ENCODE measurements at places on chromosomes 1 and 21.
A peak's percentile ranks its signal among the peaks of the same experiment; 100 is the strongest.

DNA sequence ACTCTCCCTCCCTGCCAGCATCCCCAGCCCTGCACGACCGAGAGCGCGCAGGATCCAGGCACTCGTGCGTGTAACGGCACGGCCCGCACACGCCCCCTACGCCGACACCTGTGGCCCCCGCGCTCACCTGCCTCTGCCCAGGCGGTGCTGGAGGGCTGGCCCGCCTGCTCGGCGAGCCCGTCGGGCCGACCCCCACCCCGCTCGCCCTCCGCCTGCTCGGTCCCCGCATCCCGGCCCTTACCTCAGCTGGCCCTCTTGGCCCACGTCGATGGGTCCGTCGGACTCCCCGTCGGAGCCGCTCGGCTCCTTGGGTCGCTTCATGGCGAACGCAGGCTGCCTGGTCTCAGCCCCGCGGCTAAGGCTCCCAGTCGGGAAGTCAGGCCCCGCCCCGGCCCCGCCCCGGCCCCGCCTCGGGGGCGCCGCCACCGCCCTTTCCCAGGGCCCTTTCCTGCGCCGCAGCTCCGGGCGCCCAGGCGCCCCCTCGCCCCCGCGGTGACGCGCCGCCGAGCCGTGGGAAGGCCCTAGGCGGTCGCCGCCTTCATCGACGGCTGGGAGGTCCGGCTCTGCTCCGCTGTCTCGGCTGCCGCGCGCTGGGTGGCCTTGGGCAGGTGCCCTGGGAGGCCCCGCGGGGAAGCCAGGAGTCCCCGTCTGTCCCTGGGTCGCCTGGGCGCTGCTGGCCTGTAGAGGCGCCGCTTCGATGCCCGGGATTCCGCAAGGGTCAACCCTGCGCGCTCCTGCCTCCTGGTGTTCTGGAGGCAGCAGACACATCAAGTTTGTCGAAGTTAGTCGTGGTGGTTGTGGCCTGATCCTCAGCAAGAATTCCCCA lies at the start of gene HEYL:
TSS of gene HEYL (minus strand) at position 339 of the 826 bp plus-strand sequence. CDS start at position 321, 18 bp downstream.
- peak; percentile 33 for DNase-seq

GRCh38 chr21:44304877-44305293 lies 5.0 kb downstream of the PFKL start:
- DNase-seq: no peak

- DNase-seq: no peak
Observed at GRCh38 chr21:41832596-41833496, 46.3 kb downstream of the PRDM15 start.

- no peak for DNase-seq
Observed at GRCh38 chr1:191174298-191174697, 696.6 kb upstream of the BRINP3 start.

- DNase-seq: no peak
Observed at GRCh38 chr1:155984341-155984740, 6.0 kb upstream of the ARHGEF2 start.

DNA sequence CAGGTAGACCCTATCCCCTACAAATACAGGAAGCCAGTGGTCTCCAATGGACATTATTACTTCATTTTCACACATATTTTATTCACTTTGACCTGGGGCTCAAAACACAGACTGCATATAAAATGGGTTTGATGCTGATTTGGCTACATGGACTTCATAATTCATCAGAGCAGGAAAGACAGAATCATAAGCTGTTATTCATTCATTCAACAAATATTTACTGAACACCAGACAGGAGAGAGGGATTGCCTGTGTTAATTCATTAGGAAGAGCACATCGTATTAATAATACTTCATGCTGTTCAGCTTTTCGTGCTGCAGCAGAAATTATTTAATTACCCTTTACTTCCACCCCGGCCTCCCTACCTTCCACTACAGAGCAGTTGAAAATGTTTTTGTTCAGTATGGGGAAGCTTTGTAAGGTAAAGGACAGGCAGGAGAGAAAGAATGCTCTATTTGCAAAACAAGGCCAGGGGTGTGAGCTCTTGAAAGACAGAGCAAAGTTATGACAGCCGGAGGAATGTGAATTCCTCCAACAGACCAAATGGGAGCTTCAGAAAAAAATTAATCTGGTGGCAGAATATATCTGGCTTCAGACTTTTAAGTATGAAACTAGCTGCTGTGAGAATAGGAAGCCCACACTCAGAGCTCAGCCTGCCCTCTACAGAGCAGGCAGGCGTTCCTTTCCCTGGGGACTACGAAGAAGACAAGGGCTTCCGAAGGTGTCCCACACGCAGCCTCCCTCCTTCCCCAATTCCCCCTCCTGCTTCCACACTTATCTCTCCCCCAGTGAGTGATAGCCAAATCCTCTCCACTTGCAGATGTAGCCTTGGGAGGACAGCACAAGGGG lies 58.0 kb downstream of the MDM4 start:
- DNase-seq: no peak

DNA sequence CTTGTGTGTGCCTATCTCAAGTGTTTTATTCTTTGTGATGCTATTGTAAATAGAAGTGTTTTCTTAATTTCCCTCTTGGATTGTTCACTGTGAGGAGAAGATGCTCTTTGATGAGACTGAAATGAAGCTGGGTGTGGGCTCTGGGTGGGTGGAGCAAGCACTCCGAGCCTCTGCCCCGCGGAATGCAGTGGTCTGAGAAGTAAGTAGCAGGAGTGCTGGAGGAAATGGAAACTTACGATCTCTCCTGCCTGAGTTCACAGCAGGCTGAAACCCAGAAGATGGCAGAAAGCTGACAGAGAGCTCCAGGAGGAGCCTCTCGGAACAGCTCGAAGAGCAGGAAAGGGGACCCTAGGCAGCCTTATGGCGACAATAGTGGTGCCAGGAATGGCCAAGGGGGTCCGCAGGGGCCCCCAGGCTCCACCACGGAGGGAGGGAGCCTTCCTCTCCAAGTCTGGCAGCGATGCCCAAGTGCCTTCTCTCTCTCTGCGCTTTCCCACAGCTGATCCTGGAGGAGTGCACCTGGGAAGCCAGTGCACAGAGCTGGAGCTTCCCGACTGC lies 126.8 kb upstream of the COL6A1 start:
- no peak for DNase-seq

GRCh38 chr1:117638141-117638540 lies 32.3 kb downstream of the TENT5C start:
- DNase-seq: no peak

DNA sequence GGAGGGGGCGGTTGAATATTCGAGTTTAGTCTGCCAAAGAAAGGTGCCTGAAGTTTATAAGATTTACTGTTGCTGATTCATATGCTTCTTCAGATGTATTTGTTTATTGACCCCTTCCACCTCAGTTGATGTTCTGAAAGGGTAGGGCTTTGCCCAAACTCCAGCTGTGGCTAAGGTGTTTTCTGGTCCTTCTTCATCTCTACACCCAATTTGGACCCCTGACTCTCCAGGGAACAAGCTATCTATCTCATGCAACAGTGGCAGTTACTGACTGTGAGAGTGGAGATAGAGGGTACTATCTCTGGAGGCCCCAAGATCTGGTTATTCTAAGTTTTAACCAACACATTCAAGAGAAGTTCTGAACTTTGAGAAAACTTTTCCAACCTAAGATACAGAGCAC lies 12.6 kb upstream of the ALG14 start:
- DNase-seq: no peak

- DNase-seq: no peak
Observed at GRCh38 chr21:34018185-34018584, 55.2 kb upstream of the MRPS6 start.

- no peak for DNase-seq
Observed at GRCh38 chr1:170351366-170351946, 180.5 kb upstream of the GORAB start.

DNA sequence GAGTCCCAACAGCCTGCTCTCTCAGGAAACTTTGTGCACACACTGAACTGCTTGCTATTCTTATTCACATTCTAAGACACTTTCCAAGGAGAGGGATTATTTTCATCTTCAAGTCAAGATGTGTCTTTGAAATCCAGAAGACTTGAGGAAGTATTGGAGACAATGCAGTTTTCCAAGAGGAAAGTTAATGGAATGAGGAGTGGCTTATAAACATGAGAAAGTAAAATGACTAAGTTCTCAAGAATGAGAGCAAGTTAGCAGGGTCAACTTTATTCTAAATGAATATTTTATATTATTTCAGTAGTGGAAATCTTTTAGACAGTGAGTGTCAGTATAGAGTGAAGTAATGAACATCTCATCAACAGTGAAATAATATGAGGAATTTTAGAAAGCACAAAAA lies 1239.3 kb downstream of the MRPL39 start:
- no peak for DNase-seq

DNA sequence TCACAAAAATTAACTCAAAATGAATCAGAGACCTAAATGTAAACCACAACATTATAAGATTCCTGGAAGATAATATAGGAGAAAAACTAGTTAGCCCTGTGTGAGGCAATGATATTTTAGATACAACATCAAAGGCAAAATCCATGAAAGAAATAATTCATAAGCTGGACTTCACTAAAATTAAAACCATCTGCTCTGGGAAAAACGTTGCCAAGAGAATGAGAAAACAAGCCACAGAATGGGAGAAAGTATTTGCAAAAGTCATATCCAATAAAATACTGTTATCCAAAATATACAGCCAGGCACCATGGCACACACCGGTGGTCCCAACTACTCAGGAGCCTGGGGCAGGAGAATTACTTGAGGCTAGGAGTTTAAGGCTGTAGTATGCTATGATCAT lies 70.3 kb downstream of the SYF2 start:
- no peak for DNase-seq

- DNase-seq: no peak
Observed at GRCh38 chr1:178077917-178078316, 16.0 kb upstream of the RASAL2 start.

DNA sequence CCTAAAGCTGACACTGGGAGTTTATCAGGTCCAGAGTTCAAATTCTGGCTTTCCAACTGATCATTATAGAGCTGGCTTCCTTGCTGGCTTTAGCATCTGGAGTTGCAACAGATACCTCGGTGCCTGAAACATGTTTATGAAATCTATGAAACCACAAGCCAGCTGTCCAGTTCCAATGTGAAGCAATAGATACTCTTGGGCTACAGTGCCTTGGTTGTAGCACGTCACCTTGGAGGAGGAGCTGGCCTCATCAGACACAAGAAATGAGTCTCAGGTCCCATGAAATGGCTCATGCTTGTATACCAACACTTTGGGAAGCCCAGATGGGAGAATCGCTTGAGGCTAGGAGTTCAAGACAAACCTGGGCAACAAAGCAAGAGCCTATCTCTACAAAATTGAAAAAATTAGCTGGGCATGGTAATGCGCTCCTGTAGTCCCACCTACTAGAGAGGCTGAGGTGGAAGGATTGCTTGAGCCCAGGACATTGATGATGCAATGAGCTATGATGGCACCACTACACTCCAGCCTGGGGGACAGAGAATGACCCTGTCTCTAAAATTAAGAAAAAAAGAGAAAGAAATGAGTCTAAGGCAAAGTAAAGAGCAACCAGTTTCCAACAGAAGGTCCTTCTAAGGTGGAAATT lies 132.5 kb upstream of the ZNF648 start:
- no peak for DNase-seq

- DNase-seq: no peak
Observed at GRCh38 chr1:8342325-8342724, 24.4 kb downstream of the SLC45A1 start.

- no peak for DNase-seq
Observed at GRCh38 chr1:193213998-193214397, 27.6 kb upstream of the B3GALT2 start.

- no peak for DNase-seq
Observed at GRCh38 chr1:53643881-53644390, 95.0 kb downstream of the GLIS1 start.

DNA sequence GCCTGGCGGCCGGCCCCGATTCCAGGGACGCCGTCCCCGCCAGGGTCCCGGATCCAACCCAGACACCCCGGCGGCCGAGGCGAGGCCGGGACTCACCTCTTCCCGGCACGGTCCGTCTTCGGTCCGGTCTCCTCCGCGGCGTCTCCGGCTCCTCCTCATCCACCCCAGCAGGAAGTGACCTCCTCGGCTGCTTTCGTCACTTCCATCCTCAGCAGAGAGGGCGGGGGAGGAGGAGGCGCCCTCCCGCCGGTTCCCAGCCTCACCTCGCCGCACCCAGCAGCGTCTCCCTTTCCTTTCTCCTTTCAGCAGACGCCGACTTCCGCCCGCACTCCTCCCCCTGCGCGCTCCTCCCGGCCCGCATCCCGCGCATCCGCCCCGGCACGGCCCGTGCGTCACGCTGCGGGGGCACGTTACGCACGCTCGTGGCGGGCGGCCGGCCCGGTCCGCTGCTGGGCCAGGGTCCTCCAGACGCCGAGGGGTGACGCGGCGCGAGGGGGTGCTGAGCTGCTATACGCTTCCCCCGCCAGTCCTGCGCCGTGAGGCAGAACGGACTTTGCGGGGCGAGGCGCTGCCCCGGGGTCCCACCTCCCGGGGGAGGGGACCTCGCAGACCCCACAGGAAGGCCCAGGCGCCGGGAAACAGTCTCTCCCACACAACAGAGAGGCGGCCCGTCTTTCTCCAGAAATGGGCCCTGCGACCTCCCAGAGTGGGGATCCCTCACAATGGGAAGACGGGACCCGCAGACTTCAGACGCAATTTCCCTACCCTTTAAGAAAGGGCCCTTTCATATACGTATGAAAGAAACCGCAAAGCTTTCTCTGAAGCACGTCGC lies at the start of gene ETV3:
TSS of gene ETV3 (minus strand) at position 176 of the 832 bp plus-strand sequence. CDS start 2,043 bp downstream, outside the sequence.
- peak; percentile 81 for DNase-seq
